AG10803 (cell line): ENCODE measurements at places on chromosomes 1 and 21.

- no peak for DNase-seq
Measured at GRCh38 chr1:180244840-180245239, 14.8 kb downstream of the LHX4 start.

- DNase-seq, result peak; percentile 84
Measured at GRCh38 chr1:81800695-81801650, at the start of gene ADGRL2. Gene ADGRL2 (plus strand): TSS chr1:81800934. CDS start chr1:81836985, 36,051 bp downstream.

DNA sequence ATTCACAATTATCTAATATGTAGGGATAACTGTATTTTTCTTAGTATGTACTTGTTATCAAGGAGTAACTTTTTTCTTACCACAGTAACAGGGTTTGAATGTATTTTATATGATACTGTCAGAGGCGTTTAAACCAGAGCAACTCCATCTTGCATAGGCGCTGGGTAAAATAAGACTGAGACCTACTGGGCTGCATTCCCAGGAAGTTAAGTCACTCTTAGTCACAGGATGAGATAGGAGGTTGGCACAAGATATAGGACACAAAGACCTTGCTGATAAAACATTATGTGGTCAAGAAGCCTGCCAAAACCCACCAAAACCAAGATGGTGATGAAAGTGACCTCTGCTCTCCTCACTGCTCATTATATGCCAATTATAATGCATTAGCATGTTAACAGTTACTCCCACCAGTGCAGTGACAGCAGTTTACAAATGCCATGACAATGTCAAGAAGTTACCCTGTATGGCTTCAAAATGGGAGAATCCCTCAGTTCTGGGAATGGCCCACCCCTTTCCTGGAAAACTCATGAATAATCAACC is 64.8 kb downstream of the RPE65 start:
- peak; percentile 70 for DNase-seq

DNA sequence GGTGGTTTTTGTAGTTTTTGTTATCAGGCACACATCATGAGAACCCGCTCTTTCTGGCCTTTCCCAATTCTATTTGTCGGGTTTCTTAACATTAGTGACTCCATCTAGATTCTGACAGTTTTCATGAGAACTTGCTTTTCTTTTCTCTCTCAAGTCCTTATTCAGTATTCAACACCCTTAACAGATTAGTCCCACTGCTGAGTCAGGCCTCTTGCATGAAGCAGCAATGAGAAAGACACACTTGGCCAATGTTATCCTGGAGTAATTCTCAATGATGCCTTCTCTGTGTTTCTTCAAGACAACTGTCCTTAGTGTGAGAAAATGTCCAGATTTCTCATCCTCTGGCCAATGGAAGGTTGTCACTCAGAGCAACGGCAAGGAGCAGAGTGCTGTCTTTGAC is 11.3 kb downstream of the FMO2 start:
- no peak for DNase-seq

DNA sequence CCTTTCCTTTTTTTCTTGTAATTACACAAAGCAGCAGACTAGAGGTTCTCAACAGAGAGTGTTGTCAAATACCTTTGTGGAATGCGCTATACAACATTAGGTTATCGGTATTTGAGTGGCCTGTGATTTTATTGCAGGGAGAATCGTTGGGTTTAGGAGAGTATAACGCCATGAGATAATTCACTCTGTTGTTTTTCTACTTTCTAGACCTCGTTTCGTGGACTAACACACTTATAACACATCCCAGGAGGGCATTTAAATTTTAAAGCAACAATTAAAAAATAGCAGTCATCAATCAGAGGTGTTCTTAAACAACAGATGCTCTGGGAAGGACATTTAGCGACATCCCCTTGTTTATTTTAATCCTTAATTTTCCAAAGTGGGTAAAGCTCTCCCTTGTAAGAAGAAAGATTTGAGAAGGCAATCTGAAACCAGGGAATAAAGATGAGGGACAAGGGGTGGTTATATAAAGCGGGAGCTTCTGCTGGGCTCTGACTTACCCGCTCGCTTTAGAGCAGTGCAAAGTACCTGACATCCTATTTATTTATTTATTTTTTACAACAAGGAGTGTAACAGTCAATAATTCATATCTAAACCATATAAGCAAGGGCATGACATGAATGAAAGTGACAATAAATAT is 4.9 kb downstream of the PBX1 start:
- DNase-seq, result no peak

DNA sequence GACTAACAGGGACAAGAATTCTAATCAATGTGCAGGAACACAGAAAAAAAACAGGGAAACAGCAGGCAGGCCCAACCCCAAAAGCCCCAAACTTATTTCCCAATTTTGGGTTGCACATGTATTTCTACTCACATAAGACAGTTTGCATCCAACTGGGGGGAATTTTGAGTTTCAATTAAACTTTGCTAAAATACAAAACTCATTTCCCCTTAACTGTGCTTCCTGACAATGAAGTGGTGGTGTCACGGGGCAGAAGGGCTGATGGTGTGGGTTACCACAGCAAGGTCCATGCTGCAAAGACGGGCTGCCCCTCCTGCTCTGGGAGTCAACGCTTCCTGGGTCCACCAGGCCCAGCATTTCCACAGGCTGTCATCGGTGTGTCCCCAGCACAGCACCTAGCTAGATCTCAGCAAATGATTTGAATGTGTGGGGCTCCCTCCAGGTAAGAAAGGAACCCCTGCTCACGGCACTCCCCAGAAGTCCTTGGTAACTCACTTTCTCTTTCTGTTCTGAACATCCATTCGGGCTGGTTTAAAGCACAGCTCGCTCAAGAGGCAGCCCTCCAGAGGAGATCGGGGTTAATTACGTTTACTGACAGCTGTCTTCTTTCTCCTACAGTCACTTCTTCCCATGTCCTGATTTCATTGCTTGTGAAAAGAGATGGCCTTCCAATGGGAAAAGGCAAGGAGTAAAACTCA is 27.4 kb downstream of the HIVEP3 start:
- no peak for DNase-seq
